ENCODE measurements at places on chromosomes 5 and 9.

GRCh38 chr5:171599411-171599810 is 180.0 kb downstream of the FGF18 start:
- no peak for DNase-seq

- DNase-seq: no peak
These were observed 297.4 kb downstream of the ENC1 start for GRCh38 chr5:74342948-74343682.

GRCh38 chr9:131485728-131486422 is 16.8 kb upstream of the POMT1 start:
- no peak for DNase-seq

DNA sequence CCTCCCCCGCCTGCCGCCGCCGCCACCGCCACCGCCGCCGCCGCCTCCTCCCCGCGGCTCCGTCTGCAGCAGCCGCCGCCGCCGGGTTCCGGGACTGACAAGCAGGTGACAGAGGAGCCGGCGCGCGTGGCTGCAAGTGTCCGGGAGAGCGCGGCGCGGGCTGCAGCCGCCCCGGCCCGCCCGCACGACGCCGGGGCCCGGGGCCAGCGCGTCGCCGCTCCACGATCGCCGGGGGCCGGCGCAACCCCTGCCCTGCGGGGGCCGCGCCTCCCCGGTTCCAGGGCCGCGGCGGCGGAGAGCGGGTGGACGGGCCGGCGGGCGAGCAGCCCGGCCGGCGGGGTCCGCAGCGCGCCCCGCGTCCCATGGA is 343 bp downstream of the LMX1B start:
- no peak for DNase-seq

DNA sequence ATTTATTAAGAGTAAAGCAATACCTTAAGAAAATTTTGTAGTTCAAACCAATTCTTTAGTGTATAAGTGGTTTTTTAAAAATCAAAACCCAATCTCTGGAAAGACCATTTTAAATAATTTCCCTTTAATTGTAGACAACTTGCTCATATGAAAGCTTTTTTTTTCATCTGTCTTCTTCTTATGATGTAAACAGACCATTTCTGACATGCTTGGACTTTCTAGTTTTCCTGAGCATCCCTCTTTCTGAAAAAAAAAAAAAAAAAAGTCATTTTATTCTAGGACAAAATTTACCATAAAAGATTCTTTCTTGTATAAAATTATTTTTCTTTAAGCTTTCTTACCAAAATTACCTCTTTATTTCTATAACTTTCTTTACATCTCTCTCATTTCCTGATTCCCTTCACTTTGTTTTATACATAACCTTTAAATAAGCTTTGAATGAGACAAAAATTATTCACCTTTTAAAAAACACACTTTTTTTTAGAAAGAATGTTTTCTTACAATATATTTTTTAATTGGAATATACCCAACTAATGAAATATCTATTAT is 67.5 kb downstream of the COL15A1 start:
- DNase-seq: no peak

GRCh38 chr9:9124616-9125015 is 1325.0 kb upstream of the DMAC1 start:
- DNase-seq: no peak

- no peak for DNase-seq
These were observed 24.4 kb upstream of the COL5A1 start for GRCh38 chr9:134617246-134617645.

DNA sequence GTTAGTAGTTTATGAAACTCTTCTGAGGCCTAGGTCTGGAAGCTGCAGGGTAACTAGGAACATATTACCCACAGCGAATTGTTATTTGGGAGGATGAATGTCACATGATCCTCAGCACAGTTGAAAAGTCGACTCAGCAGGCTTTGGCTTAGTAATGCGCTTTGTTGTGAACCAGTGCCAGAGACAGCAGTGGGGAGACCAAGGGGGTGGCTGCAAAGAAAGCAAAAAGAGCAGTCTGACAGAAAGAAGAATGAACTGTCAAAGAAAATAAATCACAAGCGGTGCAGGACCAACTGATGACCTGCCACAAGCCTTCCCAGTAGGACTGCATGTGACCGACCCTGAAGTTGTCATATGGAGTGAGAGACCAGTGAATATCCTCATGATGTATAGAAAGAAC is 170.0 kb downstream of the CCDC171 start:
- no peak for DNase-seq

DNA sequence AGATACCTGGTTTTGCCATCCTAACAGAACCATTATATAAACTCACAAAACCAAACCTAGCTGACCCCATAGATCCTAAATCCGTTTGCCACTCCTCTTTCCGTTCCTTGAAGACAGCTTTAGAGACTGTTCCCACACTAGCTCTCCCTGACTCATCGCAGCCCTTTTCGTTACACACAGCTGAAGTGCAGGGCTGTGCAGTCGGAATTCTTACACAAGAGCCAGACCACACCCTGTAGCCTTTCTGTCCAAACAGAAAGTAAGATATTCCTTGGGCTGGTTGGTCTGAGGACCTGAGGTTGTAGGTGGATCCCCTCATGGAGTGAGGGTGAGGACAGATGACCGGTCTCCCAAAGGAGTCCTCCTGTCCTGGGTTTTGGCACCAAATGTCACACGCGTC is 56.7 kb upstream of the NAA35 start:
- DNase-seq: no peak

DNA sequence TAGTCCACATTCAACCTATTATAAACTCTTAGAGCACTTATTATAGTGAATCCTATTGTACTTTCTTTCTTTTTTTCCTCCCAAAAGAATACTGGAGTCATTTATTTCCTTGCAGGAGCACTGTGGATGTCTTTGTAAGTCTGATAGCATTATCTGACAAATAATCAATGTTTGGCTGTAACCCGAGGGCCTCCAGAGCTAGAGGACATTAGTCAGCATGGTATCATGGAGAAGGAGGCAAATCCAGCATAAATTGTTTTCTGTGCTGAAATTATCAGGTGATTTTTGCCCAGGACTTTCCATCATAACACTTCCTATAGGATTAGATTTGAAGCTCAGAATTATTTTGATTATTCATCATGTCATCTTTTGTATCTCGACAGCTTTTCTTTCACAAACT is 551.0 kb downstream of the ZNF608 start:
- DNase-seq: no peak
